Left ventricle myocardium superior (tissue), 1 donor: ENCODE measurements at places on chromosomes 2 and 18.

- no peak for DNase-seq
Observed at GRCh38 chr18:49127471-49128190, 176.9 kb upstream of the SMAD7 start.

- no peak for DNase-seq
Observed at GRCh38 chr2:113084249-113085000, 16.7 kb downstream of the IL1F10 start.

DNA sequence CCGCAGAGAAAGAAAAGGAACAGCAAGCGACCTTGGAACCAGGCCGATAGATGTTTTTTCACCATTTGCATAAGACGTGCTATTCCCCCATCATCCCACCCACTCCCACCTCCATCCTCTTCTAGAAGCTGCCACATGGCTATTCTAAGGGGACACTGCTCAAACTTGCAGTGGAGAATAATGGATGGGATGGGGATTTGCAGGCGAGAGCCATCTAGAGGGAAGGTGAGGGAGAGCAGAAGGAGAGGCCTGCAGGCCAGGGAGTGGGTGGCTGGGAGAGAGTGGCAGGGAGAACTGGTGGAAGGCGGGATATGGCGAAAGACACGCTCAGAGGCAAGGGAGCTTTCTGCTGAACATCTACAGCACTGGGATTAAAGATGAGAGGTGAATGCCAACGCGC is 84.9 kb downstream of the MAPK4 start:
- no peak for DNase-seq

- DNase-seq = no peak
Observed at GRCh38 chr2:40680547-40680946, 228.7 kb upstream of the SLC8A1 start.

DNA sequence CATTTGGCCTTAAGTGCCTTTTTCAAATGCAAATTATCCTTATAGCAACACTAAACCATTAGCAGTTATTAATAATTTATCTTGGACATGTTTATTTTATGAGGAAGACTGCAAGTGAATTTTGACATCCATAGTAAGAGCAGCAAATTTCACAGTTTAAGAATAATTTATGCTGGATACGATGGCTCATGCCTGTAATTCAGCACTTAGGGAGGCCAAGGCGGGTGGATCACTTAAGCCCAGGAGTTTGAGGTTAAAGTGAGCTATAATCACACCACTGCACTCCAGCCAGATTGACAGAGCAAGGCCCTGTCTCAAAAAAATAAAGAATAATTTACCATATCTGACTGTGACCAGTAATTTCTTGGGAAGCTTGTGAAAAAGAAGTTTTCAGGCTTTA is 286.2 kb downstream of the TMX3 start:
- no peak for DNase-seq

- no peak for DNase-seq
Observed at GRCh38 chr2:100018341-100019193, 123.8 kb downstream of the AFF3 start.

DNA sequence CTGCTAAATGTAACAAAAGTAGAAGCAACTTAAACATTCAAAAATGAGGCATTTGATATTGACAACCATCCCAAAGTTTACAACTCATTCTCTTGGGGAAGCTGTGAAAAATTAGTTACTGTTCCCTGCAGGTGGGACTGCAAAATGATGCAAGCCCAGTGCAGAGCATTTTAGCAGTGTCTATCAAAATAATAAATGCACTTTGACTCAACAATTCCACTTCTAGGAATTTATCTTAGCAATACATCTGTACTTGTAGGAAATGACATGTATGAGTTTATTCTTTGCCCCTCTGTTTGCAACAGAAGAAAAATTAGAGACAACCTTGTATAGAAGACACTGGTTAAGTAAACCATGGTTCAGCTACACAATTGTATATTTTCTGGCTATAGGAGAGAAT is 48.0 kb upstream of the TLK1 start:
- DNase-seq = no peak

DNA sequence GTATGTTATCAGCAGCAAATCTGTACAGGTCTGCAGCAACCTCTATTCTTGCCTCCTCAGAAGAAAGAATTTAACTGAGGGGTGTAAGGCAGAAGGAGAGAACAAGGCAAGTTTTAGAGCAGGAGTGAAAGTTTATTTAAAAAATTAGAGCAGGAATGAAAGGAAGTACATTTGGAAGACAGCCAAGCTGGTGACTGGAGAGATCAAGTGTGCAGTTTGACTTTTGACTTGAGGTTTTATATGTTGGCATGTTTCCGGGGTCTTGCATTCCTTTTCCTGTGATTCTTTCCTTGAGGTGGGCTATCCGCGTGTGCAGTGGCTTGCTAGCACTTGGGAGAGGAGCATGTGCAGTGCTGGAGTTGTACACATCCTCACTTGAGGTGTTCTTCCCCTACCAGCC is 16.5 kb upstream of the CERS6 start:
- no peak for DNase-seq

DNA sequence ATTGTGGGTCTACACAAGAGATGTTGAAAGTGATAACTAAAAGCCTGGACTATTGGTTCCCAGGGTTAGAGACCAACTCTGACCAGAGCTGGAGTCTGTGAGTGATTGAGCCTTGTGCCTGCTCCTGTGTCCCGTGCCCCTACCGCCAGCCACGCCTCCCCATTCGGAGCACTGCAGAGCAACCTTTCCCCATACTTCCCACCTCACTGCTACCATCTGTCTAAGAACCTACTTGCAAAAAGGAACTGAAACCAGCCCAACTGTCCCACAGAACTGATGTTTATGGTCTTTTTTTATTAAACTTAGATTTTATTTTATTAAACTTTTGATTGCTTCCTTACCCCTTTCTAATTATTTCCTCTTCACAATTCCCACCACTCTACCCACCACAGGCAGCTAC is 300.3 kb upstream of the MGAT5 start:
- no peak for DNase-seq

DNA sequence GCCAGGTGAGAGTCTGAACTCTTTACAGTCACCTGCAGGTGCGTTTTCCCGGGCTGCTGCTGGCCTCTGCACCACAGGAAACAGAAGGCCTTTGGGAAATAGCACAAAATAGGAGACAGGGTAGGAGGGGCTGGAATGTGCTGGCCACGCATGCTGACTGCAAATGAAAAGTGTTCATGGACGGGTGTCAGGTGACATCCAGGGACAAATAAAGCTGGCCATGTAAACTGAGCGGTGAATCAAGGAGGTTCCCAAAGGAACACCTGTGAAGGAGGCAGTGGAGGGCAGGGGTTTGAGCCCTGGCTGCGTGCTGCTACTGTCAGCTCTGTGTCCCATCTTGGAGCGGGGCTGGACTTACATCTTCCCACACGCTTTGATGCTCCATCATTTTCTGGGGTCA is 42.4 kb upstream of the GBX2 start:
- no peak for DNase-seq

DNA sequence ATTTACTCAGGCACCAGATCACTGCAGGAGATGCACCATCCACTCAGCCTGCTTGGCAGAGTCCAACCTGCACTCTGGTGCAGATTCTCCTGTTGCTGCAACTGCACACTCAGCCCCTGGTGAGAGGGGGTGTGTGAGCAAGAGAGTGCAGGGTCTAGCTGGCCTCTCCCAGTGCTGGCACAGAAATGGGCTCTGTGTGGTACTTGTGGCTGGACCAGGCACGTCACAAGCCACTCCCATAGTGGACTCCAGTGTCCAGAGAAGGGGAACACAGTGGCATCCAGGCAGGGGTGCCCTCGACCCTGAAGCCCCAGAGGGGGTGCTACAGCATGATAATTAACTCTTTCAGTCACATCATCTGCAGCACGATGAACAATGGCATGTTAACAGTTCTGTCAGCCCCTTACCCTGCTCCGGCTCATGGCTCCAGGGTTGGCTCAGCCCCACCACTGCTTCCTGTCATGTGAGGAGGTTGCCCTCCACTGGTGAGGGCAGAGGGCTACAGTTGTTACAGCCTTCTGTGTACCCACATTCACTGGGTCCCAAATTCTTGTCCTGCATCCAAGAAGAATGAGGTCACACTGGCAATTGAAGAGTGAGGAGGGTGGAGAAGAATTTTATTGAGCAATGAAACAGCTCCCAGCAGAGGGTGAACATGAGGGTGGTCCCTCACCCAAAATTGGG is 135.7 kb downstream of the EVA1A start:
- DNase-seq = no peak

GRCh38 chr2:85248773-85249509 is 78.8 kb downstream of the TGOLN2 start:
- DNase-seq = no peak

DNA sequence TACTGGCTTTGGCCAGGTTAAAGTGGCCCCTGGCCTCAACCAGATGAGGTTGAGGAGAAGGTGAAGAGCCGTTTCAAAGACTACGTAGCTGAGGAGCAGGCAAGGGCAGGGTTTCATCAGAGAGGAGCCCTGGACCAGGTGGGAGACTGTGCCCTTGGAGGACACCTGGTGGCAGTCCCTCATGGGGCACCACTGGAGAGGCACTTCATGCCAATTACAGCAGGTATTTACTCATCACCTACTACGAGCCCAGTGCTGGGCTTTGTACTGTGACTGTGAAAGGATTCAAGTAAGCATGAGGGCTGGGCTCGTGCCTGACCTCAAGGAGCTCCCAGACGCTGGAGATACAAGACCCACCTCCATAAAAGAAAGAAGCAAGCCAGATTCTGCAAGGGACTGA is 37.6 kb downstream of the SMAD7 start:
- no peak for DNase-seq

DNA sequence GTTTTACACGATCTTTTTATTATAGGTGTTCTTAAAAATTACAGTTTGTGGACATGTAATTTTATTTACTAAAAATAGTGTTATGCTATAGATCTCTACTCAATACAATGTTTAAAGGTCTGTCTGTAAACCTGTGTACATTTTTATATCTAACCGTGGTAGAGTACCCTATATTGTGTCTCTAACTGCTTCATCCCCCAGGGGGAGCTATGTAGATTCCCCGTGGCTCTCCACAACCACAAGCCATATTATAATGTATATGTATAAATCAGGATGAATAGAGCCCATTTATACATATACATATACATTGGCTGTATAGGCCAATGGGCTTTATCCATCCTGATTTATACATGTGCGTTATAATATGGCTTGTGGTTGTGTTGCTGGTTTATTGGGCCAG is 59.4 kb downstream of the ADAM23 start:
- no peak for DNase-seq

DNA sequence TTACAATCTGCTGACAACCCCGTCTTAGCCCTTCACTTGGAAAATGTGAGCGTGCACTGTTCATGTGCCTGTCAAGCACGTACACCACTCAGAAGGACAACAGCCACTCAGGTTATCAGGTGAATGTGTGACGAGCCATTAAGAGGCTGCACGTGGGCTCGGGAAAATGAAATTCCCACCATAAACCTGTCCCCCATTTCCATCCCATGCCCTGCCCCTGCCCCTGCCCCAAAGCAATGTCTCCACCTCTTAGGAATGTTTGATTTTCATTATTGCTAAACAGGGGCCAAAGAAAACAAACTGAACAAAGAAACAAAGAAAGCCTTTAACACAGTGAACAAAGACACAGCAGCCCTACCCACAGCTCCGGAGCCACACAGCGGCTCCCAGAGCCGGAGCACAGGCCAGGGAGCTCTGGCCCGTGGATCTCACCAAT is 90.5 kb downstream of the TMEM18 start:
- no peak for DNase-seq

DNA sequence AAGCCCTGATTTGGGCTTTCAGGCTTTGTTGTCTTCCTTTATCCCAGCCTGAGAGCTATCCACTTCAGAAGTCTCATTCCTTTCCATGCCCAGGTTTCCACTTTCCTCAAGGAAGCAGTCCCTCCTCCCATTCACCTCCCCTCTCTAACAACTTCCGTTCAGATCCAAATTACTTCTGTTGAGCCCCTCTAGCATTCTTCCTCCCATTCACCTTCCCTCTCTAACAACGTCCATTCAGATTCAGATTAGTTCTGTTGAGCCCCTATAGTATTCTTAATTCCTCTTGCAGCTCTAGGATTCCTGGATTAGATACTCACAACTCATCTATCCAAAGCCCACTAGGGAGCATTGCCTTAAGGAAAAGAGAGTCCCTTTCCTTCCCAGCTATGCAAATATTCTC is 216.8 kb downstream of the RAD51AP2 start:
- DNase-seq = no peak

DNA sequence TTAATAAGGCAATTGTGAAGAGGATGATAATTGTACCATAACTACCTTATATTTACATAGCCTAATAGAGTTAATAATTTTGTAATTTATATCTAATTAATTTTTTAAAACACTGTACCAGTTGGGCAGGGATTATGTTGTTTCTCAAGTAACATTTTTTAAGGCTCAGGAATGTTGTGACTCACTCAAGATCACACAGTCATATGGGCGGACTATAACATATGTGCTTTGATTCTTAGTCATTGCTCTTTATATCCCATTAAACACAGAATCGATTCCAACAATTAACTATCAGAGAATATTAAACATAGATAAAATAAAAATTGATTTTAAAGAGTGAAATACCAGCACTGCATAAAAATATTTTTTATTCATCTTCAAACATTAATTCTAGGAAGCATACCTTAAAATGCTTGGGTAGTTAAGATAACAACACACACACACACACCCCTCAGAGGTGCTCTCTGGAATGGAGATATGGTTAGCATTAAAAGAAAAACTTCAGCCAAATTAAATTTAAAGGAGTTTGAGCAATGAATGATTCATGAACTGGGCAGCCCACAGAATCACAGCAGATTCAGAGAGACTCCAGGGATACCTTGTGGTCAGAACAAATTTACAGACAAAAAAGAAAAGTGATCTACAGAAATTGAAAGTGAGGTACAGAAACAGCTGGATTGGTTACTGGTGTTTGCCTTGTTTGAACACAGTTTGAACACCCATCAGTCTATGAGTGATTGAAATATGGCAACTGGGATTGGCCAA is 869.4 kb upstream of the ID2 start:
- DNase-seq = no peak

GRCh38 chr2:42764096-42764495 is at the start of gene OXER1:
OXER1 (minus strand) TSS chr2:42764135; CDS start chr2:42764062, 73 bp downstream.
- DNase-seq = no peak

DNA sequence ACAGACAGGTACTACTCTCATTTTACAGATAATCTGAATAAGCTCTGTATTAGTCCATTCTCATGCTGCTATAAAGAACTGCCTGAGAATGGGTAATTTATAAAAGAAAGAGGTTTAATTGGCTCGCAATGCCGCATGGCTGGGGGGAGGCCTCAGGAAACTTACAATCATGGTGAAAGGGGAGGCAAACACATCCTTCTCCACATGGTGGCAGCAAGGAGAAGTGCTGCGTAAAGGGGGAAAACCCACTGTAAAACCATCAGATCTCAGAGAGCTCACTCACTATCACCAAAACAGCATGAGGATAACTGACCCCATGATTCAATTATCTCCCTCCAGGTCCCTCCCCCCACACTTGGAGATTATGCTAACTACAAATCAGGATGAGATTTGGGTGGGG is 254.4 kb downstream of the KCNE4 start:
- DNase-seq = no peak

GRCh38 chr2:66695226-66695735 is 260.4 kb downstream of the MEIS1 start:
- no peak for DNase-seq

GRCh38 chr2:104254017-104254416 is 599.9 kb upstream of the POU3F3 start:
- no peak for DNase-seq

- DNase-seq = no peak
Observed at GRCh38 chr2:16406496-16407289, 258.9 kb downstream of the CYRIA start.

GRCh38 chr2:132766573-132766972 is 96.6 kb upstream of the LYPD1 start:
- no peak for DNase-seq
